ENCODE measurements at places on chromosomes 7 and 10.

- DNase-seq = no peak
These were observed 52.2 kb downstream of the CALML3 start for GRCh38 chr10:5576780-5577624.

GRCh38 chr7:55019191-55019690, 424 bp downstream of the EGFR start:
- no peak for DNase-seq

GRCh38 chr10:115710136-115710535, 562.9 kb downstream of the GFRA1 start:
- no peak for DNase-seq

- DNase-seq = peak; percentile 62
These were observed 228.8 kb downstream of the BMPER start for GRCh38 chr7:34133983-34134782.

DNA sequence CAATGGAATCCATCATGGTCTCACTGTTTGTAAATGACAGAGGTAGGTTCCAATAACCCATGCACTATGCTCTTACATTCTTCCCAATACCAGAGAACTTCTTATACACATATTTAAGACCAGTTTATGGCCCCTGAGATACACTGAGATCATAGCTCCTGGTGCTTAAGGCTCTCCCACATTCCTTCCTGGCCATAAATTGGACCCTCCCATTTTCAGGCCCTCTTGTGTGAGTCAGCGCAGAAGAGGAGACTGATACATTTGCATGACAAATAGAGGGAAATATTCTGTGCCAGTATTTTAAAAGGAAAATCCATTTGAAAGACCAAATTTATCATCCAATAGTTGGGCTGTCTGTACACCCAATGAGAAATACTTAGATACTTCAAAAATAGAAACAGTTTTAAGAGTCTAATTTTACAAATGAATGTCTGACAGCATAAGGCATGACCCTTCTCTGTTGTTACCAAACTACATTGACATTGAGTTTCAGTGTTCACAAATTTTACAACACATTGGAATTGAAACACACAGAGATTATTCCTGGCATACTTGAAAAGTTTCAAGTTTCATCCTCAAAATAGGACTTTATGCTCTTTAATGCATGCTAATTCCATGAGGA, 35.3 kb downstream of the SLC16A9 start:
- DNase-seq = no peak

Measured in liver (tissue), 10 donors.